Fibroblast of mammary gland (primary cell): ENCODE measurements at places on chromosomes 7 and 10.

- no peak for DNase-seq
Observed at GRCh38 chr10:60797200-60797599, 18.9 kb downstream of the CDK1 start.

- no peak for DNase-seq
Observed at GRCh38 chr10:80468002-80468401, 13.9 kb downstream of the TSPAN14 start.

DNA sequence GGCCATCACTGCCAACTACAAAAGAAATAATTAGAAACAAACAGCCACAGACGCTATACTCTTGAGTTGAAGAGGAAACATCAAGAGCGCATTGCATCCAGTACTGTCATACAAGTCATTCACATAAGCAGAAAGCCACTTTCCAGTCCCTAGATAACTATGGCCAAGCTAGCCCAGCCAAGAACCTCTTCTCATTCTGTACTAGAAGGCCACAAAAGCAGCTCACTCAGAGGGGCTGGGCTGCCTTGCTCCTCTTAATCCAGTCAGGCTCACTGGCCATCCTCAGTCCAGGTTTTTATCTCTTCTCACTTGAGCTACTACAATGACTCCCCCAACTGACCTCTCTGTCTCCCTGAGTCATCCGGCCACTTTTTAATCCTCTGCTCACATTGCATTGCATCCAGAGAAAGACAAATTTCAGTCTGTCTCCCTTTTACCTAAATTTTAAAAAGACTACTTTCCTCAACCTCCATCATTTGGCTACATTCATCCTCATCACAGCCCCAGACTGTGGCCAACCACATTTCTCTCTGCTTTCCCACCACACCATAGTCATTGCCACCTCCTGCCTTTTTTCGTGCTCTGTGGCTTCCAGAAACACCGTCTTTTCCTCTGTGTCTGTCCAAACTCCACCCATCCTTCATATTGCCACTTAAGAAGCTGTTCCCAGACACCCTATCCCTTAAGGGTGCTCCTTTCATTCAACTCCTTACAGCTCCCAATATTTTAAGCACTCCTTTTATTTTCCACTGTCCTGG is 25.0 kb downstream of the PPP1R3C start:
- no peak for DNase-seq

DNA sequence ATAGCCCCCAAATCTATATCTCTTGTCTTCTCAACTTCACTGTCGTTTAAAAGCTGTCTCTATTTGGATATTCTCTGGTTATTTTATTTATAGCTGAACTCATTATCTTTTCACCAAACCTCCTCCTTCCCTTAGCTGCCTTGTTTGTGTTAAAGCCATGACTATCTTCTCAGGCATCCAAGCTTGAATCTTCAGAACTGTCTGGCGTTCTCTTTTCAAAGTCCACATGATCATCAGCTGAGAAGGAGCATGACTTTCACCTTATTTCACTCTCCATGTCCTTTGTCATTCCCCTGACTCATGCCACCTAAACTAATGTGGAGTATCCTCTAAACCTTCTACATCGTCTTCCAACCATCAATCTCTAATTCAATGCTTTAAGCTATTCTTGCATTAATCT is 5.7 kb upstream of the GLCCI1 start:
- DNase-seq, result peak; percentile 47

DNA sequence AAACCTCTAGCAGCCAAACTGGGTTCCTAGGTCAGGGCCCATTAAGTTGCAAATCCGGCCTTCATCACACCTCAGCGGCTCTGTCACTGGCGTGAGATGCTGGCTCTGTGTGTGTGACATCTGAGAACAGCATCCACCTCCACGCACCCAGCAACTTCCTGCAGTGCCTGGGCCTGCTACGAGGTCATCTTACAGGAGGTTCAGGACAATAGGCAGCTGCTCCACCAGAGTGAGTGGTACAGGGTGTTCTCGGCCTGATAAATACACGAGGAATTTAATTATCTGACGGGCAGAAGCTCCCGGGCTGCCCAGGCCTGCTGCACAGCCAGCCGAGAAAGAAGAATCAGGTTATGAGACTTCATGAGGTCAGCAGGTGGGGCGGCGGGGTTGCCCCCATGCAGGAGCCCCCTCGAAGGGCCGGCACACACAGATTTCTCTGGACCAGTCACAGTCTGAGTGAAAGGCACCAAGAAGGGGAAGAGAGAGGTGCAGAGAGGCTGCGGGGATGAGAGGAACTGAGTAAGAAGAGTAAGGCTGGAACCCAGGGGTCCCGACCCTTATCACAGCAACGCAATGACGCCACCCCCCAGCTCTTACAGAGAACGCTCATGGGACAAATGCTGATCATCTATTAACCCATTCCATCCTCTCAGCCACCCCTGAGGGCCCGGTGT is 49.3 kb downstream of the CALML3 start:
- no peak for DNase-seq

- DNase-seq, result peak; percentile 70
Observed at GRCh38 chr10:78248651-78249464, 215.2 kb downstream of the RPS24 start.

- DNase-seq, result no peak
Observed at GRCh38 chr10:72759584-72759983, 67.6 kb downstream of the MCU start.

- no peak for DNase-seq
Observed at GRCh38 chr7:78377532-78377931, 579.0 kb downstream of the PHTF2 start.

DNA sequence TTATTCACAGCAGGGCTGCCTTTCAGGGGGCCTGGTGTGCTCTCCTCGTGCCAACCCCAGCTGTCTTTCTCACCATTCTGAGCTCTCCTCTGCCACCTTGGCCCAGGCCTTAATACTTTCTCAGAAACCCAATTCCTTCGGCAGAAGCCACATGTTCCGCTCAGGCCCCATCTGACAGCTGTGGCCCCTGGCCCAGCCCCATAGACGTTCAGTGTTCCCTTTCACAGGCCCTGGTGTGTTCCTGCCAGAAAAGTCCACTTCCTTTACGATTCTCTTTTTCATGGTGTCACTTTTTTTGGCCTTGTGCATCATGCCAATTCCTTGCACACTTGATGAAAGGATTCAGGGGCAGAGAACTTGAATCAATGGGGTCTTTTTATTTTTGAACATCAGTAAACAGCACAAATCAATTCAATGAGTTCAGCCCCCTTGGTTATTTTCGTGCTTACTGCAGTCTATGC is 15.9 kb upstream of the GPNMB start:
- DNase-seq, result no peak

GRCh38 chr10:110967009-110967630 is 47.7 kb downstream of the SHOC2 start:
- no peak for DNase-seq

DNA sequence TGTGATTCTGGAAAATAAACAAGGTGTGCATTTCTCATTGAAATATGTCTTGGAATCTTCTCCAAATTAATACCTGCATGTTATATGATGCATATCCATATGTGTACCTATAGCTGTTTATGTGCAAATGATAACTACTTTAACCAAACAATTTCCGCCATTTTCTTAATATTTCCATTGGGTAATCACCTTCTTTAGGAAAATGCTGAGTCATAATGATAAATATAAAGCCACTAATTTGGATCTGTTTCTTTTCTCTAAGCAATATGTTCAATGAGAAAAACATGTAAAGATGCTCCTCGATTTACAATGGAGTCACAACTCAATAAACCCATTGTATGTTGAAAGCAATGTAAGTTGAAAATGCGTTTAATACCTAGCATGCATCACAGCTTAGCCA is 574.4 kb downstream of the CNTNAP2 start:
- DNase-seq, result no peak

- DNase-seq, result no peak
Observed at GRCh38 chr10:47348661-47349470, 703 bp downstream of the RBP3 start.

GRCh38 chr7:103855671-103856070 is 133.8 kb downstream of the RELN start:
- no peak for DNase-seq

- DNase-seq, result peak; percentile 55
Observed at GRCh38 chr7:80729591-80730320, 91.3 kb downstream of the CD36 start.
